ENCODE measurements at places on chromosomes 1 and 21.
A peak's percentile ranks its signal among the peaks of the same experiment; 100 is the strongest.

DNA sequence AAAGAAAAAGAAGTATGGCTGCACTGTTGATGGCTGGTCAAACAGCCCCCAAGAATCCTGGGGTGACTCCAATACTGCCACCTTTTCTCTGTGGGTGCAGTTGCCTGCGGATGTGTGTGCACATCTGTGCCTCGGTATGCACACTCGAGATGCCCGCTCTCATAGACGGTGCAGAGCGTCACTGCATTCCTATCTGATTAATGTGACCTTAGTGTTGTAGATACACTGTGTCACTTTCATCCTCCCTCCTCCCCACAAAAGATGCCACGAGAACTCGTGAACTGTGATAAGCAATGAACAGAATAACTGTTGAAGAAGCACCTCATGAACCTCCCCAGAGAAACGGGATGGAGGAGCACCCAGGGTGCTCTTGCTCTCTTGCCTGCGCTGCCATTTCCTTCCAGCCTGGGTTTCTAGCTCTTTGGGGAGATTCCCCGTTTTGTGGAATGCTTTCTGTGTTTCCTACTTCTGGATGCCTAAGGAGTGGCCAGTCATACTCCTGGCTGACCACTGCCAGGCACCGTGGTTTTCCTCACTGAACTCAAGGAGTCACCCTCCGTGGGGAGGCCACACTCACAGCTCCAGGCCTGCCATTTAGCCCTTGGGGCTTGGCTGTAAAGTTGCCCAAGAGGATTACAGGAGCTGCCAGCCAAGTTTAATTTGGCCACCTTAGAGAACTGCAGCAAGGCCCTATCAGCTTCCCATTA, 32.0 kb downstream of the NTPCR start:
- DNase-seq, result no peak

- DNase-seq, result no peak
Measured at GRCh38 chr1:232432313-232432712, 197.6 kb downstream of the SIPA1L2 start.

DNA sequence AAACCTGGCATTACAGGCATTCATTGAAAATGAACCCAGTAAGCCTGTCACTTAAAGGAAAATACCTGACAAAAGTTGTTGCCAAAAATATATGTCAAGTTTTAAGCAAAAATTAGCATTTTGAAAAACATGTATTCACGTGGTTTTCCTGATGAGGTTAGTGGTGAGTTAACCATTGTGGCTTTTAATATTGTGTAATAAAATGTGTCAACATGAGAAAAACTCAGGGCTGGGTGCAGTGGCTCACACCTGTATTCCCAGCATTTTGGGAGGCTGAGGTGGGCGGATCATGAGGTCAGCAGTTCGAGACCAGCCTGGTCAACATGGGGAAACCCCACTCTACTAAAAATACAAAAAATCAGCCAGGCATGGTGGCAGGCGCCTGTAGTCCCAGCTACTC, 731.4 kb downstream of the KCNT2 start:
- no peak for DNase-seq

DNA sequence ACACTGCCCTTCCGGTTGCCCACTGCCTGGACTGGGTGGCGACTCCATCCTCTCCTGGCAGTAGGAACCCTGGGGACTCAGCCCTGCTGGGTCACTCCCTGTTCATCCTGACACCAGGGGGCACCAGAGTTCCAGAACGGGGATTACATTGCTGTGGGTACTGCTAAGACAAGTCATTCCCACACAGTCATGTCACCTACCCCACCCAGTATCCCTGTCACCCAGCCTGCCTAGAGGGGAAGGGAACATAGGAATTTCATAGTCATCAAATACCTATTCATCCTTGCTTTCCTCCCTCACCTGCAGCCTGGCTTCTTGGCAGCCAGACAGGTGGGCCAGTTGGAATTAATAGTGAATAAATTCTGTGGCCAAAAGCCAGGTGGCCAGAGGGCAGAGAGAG, 9.8 kb upstream of the SFN start:
- DNase-seq, result peak; percentile 94

DNA sequence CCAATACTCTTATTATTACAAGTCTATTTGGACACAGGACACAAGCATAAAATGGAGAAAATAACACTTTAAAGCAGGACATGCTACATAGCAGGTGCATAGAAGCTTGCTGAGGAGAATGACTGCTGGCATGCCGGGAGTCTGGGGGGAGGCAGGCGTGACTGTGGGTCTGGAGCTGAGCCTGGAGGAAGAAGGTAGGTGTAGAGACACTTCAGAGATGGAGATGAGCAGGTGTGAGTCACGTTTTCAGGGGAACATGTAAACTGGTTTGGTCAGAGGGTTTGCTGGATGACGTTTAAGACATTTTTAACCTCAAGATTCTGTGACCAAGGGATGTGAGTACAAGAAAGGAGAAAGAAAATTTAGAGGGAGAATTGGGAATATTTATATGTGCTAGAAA, 24.5 kb downstream of the OSCP1 start:
- no peak for DNase-seq

DNA sequence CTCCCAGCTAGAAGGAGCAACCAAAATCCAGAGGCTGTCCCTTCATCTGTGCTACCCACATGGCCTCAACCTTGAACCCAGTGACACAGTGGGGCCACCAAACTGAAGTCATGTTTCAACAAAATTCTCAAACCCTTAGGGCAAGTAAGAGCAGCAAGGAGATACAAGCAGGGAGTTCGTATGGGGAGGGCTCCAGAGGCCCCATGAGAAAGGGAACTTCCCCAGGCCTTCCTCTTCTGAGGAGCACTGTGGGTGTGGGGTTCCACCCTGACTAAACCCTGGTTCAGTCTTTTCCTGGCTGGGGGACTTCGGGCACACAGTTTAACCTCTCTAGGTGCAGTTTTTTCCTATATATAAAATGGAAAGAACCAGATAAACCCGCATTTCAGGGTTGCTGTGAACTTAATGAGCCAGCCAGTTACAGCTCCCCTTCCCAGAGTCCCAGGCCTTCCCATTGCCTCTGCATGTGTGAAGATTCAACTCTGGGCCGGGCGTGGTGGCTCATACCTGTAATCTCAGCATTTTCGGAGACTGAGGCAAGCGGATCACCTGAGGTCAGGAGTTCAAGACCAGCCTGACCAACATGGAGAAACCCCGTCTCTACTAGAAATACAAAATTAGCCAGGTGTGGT, 8.0 kb upstream of the THEMIS2 start:
- no peak for DNase-seq

- DNase-seq, result no peak
Measured at GRCh38 chr1:117318426-117318825, 48.8 kb upstream of the MAN1A2 start.
